LNCaP clone FGC (cell line): ENCODE measurements at places on chromosomes 11 and 22.

- DNase-seq: no peak
Observed at GRCh38 chr22:50461979-50462540, 12.8 kb downstream of the SBF1 start.

- no peak for DNase-seq
Observed at GRCh38 chr22:30411780-30412179, 13.8 kb upstream of the MTFP1 start.

DNA sequence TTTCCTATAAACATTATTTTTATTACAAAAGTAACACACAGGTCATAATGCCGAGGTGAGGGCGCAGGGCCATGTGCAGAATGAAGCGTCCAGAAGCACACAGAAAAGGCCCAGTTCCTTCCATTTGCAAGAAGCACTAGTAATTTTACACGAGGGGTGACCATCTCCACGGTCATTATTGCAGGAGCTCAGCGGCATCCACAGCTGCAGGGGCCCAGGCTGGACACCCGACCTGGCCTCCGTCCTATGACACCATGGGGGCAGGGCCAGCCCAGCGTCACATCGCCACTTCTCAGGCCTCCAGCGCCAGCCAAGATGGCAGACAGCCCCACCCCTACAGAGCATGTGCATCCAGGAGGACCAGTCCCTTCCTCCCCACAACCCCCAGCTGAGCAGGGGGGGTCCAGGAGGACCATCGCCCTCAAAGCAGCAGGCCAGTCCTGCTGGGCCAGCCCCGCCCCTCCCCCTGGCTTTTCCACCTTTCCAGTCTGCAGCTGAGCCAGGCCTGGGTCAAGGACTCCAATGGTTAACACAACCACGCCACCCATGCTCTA, 3.5 kb downstream of the IGF2 start:
- no peak for DNase-seq

DNA sequence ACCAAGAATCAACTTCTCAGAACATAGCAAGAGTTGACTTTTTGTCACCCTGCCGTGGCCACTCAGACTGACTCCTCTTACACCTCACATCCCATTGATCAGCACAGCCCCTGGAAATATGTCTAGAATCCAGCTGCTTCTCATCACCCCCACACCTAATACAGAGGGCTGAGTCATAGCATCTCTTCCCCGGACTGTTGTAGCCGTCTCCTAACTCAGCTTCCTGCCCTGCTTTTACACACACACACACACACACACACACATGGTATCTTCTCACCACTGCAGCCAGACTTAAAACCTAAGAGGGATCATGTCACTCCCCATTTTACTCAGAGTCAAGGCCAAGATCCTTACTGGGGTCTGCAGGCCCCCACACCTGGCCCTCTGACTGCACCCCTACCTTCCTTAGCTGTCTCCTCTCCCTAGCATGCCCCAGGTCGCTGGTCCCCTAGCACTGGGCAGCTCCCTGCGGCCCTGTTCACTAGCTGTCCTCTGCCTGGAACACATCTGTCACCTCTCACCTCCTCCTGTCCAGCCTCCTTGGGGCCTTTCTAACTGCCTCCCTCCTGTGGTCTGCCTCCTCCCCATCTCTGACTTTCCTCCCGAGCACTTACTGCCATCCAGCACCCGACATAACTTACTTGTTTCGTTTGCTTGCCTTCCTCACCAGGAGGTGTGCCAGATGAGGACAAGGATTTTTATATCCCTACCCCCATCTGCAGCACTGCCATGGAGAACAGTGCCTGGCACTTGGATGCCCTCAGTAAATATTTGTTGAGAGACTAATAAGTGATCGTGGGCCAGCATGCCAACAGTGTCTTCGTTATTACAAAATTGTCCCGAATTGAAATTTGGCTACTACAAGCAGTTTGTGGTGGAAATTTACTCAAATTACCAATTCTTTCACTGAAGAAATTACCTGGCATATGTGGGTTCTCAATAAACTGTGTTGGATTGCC, 61.9 kb downstream of the BMAL1 start:
- DNase-seq: peak; percentile 82

DNA sequence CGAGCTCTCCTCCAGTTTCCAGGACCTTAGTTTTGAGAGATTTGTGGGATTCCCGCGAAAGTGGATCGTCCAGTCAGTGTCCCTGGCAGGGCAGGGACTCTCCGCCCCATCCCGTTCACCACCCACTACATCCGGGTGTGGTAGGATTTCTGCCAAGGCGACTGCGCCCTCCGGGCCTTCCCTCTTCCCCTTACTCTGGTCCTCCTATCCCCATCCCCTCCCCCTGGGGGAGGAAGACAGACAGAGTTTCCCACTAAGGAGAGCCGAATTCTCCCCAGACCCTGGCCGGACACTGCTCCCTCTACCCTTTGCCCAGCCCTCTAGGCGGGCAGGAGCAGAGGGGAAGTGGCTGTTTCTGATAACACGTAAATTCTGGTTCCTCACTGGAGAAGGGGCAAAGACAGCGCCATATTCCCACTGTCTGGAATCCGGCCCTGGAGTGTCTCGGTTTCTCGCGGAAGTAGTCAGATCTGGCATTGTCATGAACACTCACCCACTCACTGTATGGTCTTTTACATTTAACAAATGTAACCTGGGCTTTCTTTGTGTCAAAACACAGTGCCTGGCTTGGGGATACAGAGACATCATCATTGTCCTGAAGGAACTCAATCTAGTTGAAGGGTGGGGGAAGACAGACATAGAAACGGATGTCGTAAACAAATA, 1.1 kb upstream of the NECTIN1 start:
- peak; percentile 50 for DNase-seq

- DNase-seq: peak; percentile 94
Observed at GRCh38 chr11:63871962-63872799, 33.3 kb downstream of the MARK2 start.

- no peak for DNase-seq
Observed at GRCh38 chr22:26213826-26214225, 44.6 kb downstream of the SEZ6L start.

GRCh38 chr11:62707277-62707861, at the start of the genes BSCL2 and GNG3:
BSCL2 (minus strand) TSS chr11:62707424; CDS start chr11:62707195, 229 bp downstream.
GNG3 (plus strand) TSS chr11:62707676; CDS start chr11:62708296, 620 bp downstream.
- DNase-seq: no peak

DNA sequence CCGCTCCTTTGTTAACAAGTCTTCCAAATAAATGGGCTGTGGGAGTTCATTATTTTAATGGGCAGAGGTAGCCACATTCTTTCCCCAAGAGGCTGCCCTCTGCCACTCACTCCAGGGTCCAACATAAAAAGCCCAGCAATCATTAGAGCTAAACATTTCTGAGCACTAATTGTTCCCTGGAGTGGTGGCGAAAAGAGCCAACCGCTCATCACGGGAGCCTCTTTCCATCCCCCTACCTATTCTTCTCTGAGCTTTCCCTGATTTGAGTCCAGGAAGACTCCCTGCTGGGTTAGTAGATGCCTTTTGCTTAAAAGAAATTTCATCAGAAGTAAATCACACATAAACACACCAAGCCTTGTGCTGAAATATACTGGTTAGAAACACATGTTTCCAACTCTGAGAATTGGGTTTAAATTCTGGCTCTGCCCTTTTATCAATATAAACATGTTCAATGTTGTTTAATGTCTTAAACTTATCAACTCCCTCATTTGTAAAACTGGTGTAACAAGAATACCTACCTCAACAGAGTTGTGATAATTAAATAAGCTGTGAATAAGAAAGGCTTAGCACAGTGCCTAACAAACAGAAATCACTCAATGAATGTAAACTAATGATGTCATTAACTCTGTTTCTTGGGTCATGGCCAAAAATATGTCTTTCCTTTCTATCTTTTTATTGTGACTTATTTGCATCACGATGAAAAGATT, at the start of gene OR5A2:
Gene OR5A2, minus strand, starts transcription at position 53 of the 707 bp plus-strand sequence. CDS start 3,460 bp downstream, outside the sequence.
- DNase-seq: peak; percentile 13

- DNase-seq: no peak
Observed at GRCh38 chr11:67594480-67594879, 10.9 kb downstream of the GSTP1 start.

DNA sequence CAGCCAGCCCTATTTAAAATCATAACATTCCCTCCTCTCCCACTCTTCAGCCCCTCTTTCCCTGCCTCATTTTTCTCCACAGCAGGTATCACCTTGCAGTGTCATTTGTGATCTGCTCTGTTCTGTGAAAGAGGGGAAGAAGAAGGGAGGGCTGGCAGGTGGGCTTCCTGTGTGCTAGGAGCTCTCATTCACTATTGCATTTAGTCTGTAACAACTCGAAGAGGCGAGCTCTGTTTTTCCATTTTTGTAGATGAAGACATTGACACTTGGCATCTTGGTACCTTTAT, 52.1 kb upstream of the CRYBB3 start:
- DNase-seq: no peak

- no peak for DNase-seq
Observed at GRCh38 chr22:35743326-35743860, 25.7 kb downstream of the APOL5 start.

DNA sequence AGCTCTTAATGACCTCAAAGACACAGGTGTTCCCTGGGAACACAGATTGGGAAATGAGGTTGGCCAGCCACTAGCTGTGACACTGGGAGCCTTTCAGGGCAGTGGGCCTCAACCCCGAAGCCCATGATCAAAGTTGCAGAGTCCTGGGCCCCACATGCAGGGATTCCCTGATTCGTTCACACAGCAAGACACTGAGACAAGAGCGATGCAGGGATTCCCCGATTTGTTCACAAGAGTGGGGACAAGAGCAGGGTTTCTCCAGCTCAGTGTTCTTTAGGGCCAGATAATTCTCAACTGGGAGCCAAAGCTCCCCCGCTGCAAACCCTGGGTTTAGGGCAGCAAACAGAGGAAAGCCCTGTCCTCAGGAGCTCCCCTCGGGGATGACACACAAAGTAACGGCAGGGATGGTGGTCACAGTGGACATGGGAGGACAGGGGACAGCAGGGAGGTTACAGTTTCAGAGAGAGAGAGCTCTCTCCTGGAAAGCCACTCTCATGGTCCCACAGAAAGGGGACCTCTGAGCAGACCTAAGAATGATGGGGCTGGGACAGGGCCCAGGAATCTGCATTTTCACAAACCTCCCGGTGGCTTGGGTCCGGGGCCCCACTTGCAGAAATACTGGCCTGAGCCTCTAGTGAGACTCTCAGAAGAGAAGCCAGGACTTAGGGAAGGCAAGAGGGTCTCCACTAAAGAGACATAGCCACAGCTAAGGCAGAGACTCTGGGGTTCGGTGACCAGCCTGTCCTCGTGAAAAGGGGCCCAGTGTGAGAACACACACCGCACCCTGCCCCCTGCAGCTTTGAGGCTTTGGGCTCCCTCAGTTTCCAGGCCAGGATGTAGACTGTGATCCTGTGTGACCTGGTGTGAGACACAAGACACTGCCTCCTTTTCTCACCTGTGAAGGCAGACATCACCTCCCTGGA, 7.4 kb upstream of the GNAZ start:
- no peak for DNase-seq

DNA sequence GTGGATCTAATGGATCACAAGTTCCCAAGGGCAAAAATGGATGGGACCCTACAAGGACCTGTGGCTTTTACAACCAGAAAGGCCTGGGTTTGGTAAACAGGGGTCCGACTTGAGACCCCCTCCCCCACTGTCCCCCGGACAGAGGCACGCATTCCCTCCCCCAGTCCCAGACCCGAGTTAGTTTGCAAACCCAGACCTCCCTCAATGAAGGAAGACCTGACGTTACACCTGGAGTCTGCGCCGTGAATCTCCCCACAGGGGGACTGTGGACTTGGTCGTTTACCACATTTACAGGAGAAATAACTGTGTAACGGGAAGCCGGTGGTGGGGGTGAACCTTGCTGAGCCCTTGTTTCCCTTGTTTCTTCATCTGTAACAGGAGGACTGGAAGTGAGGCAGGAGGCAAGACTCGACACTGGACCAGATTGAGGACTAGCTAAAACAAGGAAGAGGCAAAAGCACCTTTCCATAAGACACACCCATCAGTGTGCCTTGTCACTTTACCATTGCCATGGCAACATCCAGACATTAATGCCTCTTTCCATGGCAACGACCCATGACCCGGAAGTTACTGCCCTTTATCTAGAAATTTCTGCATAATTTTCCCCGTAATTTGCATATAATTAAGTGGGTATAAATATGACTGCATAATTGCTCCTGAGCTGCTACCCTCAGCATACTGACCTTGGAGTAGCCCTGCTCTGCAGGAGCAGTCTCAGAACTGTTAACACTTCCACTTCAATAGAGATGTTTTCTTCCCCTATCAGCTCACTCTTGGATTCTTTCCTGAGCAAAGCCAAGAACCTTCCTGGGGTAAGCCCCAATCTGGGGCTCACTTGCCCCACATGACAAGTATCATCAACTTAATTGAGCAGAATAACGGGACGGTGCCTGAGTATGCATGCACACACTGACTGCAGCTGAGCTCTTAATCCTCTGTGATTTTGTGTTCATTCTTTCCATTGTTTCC, 25.4 kb downstream of the PDGFB start:
- DNase-seq: no peak

DNA sequence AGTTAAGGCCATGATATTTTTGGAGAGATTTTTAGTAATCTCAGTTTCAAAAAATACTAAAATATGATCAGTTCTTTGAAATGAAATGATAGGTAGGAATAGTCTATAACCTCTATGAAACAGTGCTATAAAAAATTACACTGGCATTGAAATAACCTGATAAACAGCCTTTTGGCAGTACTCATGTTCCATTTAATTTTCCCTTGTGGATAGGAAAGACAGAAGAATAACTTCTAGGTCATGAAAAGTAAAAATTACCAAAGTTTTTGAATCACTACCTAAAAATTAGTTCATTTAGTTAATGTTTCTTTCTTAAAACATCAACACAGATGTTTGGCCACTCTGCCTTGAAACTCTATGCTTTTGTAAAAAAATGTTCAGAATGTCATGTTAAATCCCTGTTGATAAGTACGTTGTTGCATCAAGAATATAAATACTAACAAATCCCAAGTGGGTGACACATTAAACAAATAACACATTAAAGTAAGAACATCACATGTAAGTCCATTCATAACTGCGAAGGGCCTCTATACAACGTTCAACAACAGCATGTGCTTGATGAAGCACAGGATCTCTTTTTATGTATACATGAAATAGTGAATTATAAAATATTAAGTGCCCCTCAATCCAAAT, 290.2 kb downstream of the SWAP70 start:
- no peak for DNase-seq

DNA sequence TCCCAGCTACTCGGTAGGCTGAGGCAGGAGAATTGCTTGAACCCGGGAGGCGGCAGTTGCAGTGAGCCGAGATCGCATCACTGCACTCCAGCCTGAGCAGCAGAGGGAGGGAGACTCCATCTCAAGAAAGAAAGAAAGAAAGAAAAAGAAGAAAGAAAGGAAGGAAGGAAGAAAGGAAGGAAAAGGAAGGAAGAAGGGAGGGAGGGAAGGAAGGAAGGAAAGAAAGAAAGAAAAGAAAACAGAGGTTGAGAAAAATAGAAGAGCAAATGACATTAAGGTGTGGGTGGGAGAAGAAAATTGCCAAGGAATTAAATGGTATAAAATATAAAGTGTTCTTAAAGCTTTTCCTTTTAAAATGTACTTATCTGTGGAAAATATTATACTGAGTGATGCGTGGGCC, 49.9 kb downstream of the AHNAK start:
- no peak for DNase-seq

GRCh38 chr22:17941471-17942406, 82.6 kb downstream of the MICAL3 start:
- DNase-seq: no peak

- no peak for DNase-seq
Observed at GRCh38 chr22:23670378-23671295, 20.2 kb upstream of the RGL4 start.
